GM12878 (cell line): ENCODE measurements at places on chromosomes 1 and 21.

GRCh38 chr1:89959719-89960118 lies 35.2 kb upstream of the ZNF326 start:
- DNase-seq = no peak

DNA sequence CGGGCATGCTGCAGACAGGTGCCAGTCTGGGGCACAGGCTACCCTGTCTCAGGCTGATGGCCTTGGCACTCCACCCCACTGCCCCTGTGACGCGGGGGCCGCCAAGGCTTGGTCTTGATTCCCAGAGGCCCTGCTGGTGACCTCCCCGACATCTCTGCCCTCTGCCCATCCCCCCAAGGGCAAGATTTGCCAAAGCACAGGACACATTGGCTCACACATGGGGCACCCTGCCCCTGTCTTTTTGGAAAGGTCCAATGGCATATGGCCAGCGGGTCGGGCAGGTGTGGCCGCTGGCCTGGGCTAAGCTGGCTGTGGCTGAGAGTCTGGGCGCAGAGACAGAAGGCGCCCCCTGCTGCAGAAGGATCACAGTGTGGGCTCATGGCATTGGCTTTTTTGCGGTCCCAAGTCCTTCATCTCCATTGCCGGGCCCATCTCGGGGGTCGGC lies 4.6 kb downstream of the MIB2 start:
- no peak for DNase-seq

DNA sequence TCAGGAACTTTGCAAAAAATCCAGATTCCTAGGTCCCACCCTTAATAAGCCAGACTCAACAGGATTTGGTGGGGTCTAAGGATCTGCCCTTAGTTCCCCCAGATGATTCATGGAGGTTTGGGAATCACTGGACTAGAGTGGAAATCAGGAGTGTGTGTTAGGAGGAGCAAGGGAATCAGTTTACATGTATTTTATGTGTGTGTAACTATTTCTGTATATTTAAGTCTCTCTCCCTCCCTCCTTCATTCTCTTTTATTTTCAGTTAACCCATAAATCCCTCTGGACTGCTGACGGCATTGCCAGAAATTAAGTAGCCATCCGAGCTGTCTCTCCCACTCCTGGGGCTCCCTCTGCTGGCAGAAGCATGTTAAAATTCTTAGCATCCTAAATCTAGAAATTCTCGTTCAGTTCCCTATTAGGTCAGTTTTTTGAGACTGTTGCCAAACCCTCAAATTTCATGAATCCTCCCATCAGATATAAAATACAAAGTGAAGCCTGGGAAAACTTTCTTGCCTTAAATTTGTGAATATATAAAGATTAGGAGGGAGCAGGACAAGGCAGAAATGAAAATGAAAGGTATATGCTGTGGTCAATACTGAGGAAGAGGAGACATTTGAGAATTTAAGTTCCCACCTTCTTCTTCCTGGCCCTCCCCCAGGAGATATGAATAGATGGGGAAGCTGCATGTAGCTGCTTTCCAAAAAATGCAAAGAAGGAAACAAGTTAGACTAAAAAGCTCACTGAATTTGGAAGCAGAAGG lies 11.7 kb upstream of the HSD11B1 start:
- peak; percentile 34 for DNase-seq

- DNase-seq = no peak
Observed at GRCh38 chr1:111603979-111604378, 15.6 kb upstream of the RAP1A start.

GRCh38 chr1:28091043-28091781 lies 2.8 kb upstream of the EYA3 start:
- peak; percentile 65 for DNase-seq

GRCh38 chr1:228344631-228345072 lies 62.0 kb downstream of the TRIM11 start:
- DNase-seq = no peak

GRCh38 chr1:31624309-31624708 lies 6.8 kb downstream of the HCRTR1 start:
- no peak for DNase-seq

- DNase-seq = no peak
Observed at GRCh38 chr1:20699558-20699957, 18.2 kb downstream of the KIF17 start.
